Fibroblast of the aortic adventitia (primary cell): ENCODE measurements at places on chromosomes 13 and 19. TPM values are rescaled to one million over a fixed set of nuclear protein-coding genes. Genes with fewer than 3 reads are reported as not detected.

CGB3 gene
- total RNA-seq: not detected in 2 replicates

VAV1 gene
- not detected in 2 replicates for total RNA-seq

APC2 gene
- total RNA-seq: 0.27 and 0.57 TPM in 2 replicates

PALM gene
- total RNA-seq: 5.7 and 198 TPM in 2 replicates

OR10H1 gene
- not detected in 2 replicates for total RNA-seq
